NCI-H526 (cell line): ENCODE measurements at places on chromosomes 5 and 9.

GRCh38 chr9:83219154-83219923, 156.4 kb upstream of the RASEF start:
- DNase-seq: peak; percentile 80

DNA sequence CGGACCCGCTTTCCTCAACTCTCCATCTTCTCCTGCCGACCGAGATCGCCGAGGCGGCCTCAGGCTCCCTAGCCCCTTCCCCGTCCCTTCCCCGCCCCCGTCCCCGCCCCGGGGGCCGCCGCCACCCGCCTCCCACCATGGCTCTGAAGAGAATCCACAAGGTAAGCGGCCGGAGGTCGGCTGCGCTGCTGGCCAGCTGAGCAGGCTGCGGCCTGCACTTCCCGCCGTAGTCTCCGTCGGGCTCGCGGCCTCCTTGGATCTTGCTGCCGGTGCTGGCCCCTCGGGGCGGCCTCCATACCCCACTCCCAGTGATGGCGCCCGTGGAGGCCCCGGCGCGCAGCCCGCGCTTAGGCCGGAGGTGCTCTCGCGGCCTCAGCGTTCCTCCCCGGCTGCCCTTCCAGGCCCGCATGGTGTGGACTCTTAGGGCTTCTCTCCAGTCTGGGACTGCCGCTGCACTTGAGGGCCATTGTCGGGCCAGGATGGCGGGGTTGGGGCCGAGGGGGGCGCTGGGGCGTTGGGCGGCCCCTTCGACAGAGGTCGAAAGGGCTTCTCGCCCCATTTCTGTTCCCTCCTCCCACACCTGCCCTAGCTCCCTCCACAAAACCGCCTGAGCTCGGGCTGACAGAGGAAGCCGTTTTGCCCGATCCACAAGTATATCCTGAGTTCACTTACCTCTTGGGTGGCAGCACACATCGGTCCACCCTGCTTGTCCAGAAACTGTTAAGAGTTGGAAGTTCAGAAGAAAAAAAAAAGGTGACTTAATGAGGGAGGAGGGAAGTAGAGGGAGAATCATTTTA, 714 bp downstream of the UBE2D2 start:
- DNase-seq: no peak

DNA sequence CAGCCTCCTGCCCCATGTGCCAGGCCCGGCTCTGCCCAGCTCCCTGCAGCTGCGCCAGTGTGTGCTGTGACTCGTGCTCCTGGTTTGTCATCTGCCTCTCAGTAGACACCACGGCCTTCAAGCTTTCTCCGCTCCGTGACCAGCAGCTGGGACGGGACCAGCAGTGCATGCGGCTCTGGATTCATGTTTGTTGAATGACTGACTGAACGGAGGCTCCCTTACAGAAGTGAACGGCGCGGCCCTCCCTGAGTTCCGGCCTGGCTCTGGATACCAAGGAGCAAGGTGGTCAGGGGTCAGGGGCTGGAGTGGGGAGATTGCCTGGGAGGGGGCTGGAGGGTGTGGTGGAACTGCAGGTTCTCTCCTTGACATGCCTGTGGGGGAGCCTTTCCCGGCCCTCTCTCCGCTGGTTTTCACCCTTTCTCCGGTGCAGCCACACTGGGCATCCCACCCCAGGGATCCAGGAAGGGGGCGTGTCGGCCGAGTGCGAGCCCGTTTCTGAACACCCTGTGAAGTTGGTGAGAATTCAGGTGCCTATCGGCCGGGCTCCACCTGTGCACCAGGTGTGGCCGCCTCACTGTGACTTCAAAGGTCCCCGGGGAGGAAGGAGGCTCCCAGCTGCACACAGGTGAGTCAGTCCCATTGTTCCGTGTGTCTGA, 11.1 kb upstream of the CEP72 start:
- DNase-seq: peak; percentile 59

DNA sequence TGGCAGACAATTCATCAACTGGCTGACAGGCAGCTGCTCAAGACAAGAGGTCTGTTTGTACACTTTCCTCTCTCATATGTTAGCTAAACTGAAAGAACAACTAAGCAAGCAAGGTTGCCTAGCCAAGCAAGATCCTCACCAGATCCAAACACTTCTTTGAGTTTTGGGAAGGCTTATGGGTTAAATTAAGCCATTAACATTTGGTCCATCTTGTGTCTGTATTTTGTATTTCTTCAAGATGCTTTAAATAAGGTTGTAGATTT, 170.4 kb upstream of the RAI14 start:
- DNase-seq: no peak

DNA sequence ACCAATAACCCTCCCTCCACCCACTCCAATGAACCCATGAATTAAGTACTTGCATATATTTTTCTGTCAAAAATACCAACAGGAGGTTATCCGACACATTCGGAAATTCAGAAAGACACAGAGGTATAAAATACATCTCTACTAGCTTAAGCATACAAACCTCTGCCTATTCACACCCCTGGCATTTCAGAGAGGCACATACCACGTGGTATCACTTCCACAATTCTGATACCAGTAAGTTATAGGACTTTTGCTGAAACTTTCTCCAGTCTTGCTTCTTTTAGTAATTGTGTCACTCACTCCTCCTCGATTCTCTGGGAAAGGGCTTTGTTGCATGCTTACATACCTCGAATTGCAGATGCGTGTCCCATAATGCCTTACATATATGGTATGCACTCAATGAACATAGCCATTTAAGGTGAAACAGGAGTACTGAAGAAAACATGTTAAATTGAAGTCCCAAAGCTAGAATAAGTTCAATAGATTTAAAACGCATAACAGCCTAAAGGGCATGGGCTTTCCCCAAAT, 58.1 kb downstream of the TLE1 start:
- no peak for DNase-seq

- no peak for DNase-seq
Observed at GRCh38 chr5:157072508-157072907, 13.6 kb upstream of the HAVCR1 start.

- no peak for DNase-seq
Observed at GRCh38 chr5:173997331-173997730, 8.4 kb downstream of the C5orf47 start.

DNA sequence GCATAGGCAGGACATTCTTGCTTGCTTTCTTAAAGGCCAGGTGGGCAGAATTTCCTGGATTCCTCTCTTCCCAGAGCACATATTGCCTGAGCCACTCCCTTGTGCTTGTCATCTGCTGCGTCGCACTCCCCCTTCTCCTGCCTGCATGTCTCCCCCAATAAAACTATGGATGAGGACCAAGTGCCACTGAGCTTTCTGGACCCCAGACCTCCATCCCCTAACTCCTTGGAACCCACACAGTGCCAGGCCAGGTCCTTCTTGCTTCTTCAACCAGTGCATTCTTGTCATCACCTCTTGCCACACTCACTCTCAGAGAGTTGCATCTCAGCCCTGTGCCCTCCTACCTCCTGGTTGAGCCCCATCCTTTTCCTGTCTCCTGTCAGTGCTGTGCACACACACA, 157.9 kb upstream of the PANK3 start:
- DNase-seq: no peak

DNA sequence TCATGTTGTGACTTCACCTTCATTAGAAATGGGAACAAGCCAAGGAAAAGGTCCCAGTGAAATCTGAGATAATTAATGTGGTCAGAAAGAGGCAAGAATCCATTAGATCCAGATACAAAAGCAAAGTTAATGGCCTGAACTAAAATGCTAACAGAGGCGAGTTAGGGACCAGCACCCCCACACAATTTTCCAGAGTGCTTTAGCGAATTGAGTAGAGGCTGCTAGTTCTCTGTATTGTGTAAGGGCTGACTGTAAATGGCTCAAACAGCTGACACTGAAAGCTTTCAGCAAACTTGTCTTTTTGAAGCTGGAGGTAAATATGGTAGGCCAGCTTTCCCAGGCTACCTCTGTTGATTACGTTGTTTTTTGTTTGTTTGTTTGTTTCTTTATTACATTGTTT, 75.5 kb downstream of the CSNK1A1 start:
- DNase-seq: no peak

DNA sequence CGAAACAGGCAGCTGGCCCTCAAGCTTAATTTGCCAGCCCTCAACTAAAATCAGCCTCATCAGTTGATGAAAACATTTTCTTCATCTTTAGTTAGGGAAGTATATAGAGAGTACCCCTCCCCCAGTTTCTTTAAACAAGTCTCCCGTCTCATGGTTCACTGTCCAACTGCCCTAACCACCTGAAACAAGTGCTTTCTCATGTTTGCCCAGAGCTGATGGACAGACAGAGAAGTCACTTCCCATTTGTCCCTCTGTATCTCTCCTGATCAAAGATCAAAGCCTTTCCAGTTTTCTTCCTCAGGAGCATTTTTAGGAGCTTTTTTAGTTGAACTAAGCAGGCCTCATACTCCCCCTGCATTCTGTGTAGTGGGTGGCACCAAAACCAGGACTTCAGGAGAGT, 21.7 kb downstream of the FUBP3 start:
- no peak for DNase-seq

DNA sequence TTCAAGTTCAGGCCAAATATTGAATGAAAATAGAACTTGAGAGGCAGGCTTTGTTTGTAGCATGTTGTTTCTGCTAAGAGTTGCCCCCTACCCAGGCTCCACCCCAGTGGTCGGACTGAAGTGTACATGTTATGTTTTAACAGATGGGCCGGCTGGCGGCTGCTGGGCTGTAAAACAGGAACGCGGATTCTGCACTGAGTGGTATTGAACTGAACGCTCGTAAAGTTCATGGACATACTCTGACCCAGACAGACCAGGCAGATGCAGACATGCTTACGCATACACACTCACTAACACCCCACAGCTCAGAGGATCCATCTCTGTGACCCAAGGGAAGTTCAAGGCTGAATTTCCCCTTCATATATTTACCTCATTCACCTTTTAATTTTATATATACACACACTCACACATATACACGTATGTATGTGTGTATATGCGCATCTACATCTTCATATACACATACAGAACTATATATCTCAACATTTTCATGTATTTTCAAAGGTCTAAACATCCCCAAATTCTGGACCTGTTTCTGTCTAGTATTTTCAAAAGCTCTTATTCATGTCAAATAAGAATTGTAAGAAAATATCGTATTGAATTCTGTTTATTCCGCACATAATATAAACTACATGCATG, 1.4 kb downstream of the MARCHF3 start:
- peak; percentile 64 for DNase-seq

- peak; percentile 69 for DNase-seq
Observed at GRCh38 chr9:82601293-82601771, 461.6 kb downstream of the RASEF start.

- DNase-seq: peak; percentile 12
Observed at GRCh38 chr5:28896949-28897348, 1858.6 kb upstream of the CDH9 start.

DNA sequence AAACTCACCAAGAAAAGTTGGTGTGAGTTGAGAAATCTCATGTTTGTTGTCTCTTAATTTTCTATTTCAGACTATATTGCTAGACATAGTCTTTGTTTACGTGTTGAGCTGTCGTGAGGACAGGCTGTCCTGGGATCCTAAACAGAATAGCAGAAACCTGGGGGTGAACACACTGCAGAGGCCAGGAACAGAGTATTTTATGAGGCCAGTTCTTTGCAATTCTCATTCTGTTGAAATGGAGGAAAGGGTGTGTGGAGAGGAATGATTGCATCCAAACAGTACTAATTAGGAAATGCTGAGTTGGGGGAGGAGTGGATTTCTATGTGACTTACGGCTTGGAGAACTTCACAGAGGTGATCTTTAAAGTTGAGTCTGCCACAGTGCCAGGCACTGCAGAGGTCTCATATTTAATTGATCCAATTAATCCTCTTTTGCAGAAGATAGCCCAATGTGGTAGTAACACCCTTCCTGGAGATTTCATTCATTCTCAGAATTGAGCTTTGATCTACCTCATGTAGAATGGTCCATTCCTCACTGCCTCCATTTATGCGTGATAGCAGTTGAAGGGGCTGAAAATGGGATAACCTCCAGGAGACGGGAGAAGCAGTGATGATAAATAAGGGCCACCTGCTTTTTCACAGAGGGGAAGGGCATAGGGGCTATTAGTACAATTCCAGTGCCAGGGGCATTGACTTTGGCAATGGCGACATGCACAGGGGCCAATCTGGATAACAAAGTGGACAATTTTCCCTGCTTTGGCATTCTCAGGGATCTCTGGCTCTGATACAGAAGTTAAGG, 84.7 kb upstream of the TNFAIP8 start:
- no peak for DNase-seq

- no peak for DNase-seq
Observed at GRCh38 chr9:110156902-110157301, 51.1 kb downstream of the C9orf152 start.
